ENCODE measurements at places on chromosomes 1 and 21. TPM values are rescaled to one million over a fixed set of nuclear protein-coding genes. Genes with fewer than 3 reads are reported as not detected.

S100A1 gene
- 0.29 TPM for total RNA-seq

CCDC190 gene
- 1.1 TPM for total RNA-seq

MCOLN3 gene
- 4.7 TPM for total RNA-seq

RHEX gene
- not detected for total RNA-seq

HFM1 gene
- 0.36 TPM for total RNA-seq

CELA2B gene
- not detected for total RNA-seq

OVAAL gene
- not detected for total RNA-seq
